ENCODE measurements at places on chromosomes 16 and 17. TPM values are rescaled to one million over a fixed set of nuclear protein-coding genes. Genes with fewer than 3 reads are reported as not detected.

GRCh38 chr16:30533146-30533522, 1.5 kb downstream of the ZNF747 start:
- no peak for DNase-seq

- DNase-seq: no peak
Measured at GRCh38 chr17:80289616-80290015, 29.0 kb downstream of the RNF213 start.

DNA sequence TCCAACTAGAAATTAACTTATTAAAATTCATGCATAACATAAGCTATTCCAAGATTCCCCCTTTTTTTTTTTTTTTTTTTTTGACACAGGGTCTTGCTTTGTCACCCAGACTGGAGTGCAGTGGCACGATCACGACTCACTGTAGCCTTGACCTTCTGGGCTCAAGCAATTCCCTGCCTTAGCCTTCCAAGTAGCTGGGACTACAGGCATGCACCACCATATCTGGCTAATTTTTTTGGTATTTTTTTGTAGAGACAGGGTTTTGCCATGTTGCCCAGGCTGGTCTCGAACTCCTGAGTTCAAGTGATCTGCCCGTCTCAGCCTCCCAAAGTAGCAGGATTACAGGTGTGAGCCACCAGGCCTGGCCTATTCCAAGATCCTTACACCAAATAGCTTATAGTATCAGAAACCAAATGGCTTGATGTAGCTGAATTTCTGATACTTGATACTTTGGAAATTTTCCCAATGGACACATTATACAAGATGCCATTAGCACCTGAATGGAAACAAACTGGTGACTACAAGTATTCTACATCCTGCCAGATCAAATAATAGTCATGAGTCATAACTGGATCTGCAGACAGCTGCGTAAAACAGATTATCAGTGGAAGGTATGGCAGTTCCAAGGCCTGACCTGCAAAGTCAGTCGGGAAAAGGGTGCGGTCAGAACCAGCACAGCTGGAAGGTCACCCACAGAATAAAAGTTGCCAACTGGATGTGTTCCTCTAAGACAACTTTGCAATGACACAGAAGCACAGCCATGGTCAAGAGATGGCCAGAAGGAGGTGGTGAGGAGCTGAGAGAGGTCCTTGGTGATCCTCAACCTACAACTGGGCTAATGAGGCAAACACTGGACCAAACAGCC, 14.5 kb downstream of the TUBG1 start:
- DNase-seq: peak; percentile 65

GRCh38 chr16:86953631-86954391, 363.4 kb downstream of the C16orf95 start:
- peak; percentile 58 for DNase-seq

GRCh38 chr17:72682605-72683004, 409.9 kb downstream of the SLC39A11 start:
- no peak for DNase-seq

DNA sequence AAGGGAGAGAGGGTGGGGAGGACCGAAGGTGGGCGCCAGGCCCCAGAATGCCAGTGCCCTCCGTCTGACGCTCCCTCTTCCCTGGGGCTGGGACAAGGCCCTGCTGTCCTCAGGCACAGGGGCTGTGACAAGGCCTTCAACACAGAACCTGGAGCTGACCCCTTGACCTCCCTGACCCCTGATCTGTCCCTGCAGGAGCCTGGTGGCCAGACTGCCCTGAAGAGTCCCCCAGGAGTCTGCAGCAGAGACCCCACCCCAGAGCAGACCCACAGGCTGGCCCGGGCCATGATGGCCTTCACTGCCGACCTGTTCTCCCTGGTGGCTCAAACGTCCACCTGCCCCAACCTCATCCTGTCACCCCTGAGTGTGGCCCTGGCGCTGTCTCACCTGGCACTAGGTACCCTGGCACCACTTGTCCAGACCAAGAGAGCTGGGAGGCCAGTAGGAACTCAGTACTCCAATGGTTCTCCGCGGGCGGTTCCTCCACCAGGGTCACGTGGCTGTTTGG, 2.9 kb downstream of the SERPINF2 start:
- DNase-seq: no peak

DNA sequence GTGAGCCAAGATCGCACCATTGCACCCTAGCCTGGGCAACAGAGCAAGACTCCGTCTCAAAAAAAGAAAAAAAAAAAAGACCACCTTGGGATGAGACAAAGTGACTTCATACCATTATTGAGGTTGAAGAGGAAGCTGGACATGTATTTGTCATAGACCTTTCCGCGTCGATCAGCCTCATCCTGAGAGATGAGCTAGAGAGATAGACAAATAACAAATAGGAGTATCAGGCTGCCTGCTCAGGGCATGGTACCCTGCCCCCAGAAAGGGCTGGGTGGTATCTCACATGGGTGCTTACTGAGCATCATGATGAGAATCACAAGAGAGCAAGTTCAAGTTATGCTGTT, 22.1 kb downstream of the CNTNAP1 start:
- no peak for DNase-seq

DNA sequence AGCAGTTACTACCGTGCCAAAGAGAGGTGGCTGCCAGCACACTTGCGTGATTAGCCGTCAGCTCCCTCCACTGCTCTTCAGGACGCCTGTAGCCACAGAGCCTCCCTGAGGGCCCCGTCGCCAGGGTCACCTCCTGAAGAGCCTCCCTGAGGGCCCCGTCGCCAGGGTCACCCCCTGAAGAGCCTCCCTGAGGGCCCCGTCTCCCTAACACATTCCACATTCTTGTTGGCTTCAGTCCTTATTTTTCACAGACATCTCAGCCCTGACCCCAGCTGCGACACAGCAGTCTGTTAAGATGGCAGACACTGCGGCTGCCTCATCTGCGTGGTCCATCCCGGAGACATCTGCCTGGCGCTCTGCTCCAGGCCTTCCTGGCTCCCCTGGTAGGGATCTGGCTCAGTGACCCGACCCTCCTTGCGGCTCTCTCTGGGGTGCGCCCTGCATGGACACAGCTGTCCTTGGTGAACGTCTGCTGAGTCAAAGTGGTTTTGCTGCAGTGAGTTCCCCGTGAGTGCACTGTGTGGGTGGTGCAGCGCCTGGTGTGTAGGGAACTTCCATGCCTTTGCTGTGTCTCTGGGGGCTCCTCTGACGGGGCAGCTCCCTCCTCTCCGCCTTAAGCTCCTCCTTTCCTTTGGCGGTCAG, 11.4 kb downstream of the ACSF3 start:
- DNase-seq: no peak

DNA sequence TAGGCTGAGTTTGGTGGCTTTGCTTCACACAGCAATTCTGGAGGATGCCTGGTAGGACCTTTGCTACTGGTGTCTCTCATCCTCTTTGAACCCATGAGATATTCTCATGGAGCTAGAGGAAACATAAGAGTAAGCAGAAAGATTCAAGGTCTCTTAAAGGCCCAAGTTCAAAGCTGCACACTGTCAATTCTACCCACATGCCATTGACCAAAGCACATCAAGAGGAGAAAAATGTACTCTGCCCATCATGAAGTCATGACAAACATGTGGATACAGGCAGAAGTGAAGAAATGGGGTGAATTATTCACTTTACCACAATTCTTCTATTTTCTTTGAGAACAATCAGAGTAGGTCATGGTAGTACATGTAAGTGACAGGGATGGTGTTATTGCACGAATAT, 13.1 kb downstream of the SKA2 start:
- no peak for DNase-seq

GRCh38 chr16:54107583-54108202, 178.9 kb downstream of the IRX3 start:
- no peak for DNase-seq

DNA sequence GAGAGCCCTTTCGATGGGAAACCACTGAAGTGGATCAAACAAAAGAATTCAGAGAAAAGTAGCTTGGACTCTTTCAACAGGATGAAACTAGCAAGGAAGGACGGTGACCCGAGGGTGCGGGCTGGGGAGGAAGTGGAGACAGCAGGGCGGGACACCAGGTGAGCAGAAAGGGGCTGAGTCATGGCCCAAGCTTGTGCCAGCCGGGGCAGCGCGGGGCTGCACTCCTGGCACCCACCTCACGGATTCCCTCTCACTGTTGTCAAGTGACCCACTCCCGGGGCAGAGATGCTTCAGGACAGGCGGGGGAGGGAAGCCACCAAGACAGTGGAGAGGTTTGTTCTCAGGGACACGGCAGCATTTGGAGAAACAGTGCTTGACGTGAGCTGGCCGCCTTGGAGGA, 10.7 kb upstream of the RNF222 start:
- peak; percentile 24 for DNase-seq

GRCh38 chr17:80372456-80372855, 42.5 kb upstream of the ENDOV start:
- DNase-seq: no peak

DNA sequence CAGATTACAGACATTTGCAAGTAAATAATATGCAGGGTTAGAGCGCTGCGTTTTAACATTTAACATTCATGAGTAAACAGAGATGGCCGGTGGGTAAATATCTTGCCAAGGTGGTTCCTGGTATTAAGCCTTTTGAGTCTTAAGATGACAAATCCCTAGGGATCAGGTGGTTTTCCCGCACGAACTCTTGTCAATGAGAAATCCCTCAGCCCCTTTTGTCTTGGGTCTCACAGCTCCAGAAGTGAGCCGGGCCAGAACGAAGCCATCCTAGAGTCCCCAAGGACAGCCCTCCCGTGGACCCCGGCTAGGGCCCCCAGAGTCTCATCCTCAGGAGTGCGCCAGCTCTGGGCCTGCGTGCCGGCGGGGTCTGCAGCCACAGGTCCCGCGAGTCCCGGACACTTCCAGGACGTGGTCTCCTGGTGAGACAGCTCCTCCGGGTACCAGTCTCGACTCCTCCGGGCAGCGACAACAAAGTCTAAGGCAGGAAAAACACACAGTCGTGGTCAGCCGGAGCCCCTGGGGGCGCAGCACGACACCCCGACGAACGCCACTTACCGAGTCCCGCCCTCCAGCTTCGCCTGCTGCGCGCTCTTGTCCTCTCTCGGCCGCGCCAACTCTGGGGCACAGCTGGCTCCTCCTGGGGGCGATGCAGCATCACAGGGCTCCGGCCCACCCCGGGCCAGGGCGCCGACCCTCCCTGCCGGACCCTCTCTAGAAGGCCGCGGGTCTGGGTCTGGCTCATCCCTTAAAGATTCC, 13.3 kb downstream of the MIS12 start:
- DNase-seq: no peak

- DNase-seq: peak; percentile 70
Measured at GRCh38 chr17:78708510-78708973, 73.5 kb downstream of the CYTH1 start.

DNA sequence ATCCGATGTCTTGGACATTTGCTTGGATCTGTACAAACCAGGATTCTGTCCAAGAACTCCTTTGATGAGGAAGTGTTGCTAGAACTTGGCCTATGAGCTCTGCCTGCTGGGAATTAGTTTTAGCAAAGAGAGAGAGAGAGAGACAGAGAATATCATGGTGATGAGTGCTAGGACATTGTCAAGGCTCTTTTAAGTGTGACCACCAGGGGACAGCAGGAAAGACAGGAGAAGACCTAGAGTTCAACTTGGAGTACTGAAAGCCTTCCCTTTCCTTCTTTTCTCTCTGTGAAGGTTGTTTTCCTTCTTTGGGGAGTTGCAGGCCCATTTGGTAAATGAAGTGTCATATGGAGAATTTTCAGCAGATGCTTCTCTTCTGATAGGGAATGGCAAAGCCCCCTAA, 389.2 kb upstream of the HSBP1 start:
- no peak for DNase-seq

GRCh38 chr16:74261068-74261467, 35.5 kb upstream of the PSMD7 start:
- no peak for DNase-seq

GRCh38 chr17:42403150-42403549, 14.9 kb upstream of the STAT3 start:
- no peak for DNase-seq

DNA sequence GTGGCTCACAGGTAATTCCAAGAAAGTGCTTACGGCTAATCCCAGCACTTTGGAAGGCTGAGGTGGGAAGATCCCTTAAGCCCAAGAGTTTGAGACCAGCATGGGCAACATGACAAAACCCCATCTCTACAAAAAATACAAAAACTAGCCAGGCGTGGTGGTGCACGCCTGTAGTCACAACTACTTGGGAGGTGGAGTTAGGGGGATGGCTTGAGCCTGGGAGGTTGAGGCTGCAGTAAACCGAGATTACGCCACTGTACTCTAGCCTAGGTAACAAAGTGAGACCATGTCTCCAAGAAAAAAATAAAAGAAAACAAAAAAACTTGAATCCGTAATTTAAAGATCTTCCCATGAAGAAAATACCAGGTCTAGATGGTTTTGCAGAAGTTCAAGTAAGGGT, 5.0 kb downstream of the ICAM2 start:
- DNase-seq: no peak

- peak; percentile 87 for DNase-seq
Measured at GRCh38 chr17:2214047-2214928, 89.3 kb downstream of the SMG6 start.

- DNase-seq: no peak
Measured at GRCh38 chr17:15456496-15456895, 10.9 kb downstream of the CDRT4 start.

DNA sequence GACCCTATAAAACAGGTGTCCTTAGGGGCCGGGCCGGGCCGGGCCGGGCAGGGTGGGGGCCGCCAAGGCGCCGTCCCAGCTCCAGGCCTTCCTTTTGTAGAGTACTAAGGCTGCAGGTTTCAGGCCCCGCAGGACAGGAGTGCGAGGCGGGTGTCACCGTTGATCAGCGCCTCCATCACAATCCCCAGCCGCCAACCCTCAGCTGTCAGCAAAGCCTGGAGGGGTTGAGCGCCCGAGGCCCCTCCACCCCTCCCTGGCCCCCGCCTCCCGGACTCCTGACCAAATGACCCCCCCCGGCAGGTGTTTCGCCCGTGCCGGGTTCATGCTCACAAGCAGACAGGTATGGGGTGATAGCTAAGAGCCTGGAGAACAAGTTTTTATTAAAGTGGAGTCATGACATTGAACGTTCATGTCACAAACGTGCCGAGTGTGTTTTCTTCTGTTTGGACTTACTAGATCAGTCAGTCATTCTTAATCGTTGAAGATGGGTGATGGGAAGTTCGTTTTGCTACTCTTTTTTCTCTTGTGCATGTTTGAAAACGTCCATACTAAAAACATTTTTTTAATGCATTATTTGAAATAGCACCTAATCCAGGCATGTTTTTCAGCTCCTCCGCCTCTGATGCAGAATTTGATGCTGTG, 534 bp downstream of the ARL2BP start:
- no peak for DNase-seq

DNA sequence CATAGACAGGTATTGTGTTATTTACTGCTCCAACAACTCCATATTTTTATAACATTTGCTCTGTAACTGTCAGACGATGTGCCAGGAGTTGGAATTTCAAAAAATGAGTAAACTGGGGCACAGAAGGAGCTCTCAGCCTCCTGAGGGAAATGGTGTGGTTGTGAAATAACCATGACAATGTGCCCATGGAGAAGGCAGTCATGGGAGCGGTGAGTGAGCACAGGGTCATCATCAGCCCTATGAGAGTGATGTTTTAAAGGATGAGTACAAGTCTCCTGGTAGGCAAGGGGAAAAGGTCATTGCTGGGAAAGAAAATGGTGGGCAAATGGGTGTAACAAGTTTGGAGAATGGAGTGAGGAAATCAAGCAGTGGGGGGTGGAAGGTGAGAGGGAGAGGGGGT, 115.0 kb upstream of the SEC14L1 start:
- DNase-seq: no peak

ATXN7L3 gene
- total RNA-seq: 48.9 TPM

CBX2 gene
- total RNA-seq: 0.56 TPM

CUEDC1 gene
- total RNA-seq: 42.0 TPM

TBC1D3L gene
- 22.9 TPM for total RNA-seq

TBC1D3C gene
- total RNA-seq: not detected

BCAR1 gene
- total RNA-seq: 69.0 TPM

NPB gene
- 0.18 TPM for total RNA-seq

TBC1D3E gene
- not detected for total RNA-seq

HS3ST3A1 gene
- total RNA-seq: 5.5 TPM

TBC1D3I gene
- total RNA-seq: not detected
